ENCODE measurements at places on chromosomes 7 and 10. TPM values are rescaled to one million over a fixed set of nuclear protein-coding genes. Genes with fewer than 3 reads are reported as not detected.
A peak's percentile ranks its signal among the peaks of the same experiment; 100 is the strongest.

The MUC3A gene
- 1.7 TPM for total RNA-seq

DNA sequence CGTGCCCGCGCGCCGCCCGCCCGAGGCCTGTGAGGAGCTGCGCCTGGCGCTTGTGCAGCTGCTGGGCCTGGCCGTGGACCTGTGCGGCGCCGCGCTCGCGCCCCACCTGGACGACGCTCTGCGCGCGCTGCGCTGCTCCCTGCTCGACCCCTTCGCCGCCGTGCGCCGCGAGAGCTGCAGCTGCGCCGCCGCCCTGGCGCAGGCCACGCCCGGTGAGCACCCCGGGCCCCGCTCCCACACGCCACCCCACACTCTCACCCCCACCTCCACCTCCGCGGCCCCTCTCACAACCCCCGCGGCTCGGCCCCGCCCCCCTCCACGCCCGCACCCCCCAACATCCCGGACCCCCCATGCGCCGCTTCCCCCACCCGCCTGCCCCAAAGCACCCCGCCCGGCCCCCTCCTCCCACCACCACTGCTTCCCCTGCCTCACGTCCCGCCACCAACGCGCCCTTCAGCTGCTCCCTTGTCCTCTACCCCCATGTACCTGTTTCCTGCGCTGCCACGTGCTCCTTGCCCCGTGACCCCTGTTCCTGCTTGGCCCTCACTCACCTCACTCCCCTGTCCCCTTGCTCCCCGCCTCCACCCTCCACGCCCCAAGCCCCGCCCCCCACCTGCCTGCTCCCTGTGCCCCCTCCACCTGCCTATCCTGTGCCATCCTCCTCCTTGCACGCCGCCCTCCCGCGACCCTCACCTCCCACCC, at the start of gene PRKAR1B:
Gene PRKAR1B, minus strand, starts transcription at position 178 of the 702 bp plus-strand sequence. CDS start 15,776 bp downstream, outside the sequence.
- peaks cover 26% of the 10 kb centered on the region for H3K36me3 ChIP-seq
- peaks cover 21% of the 10 kb centered on the region for H3K4me1 ChIP-seq
- DNase-seq: peak; percentile 50
- H3K27ac ChIP-seq: peak within 1 kb of the TSS; percentile 83

DNA sequence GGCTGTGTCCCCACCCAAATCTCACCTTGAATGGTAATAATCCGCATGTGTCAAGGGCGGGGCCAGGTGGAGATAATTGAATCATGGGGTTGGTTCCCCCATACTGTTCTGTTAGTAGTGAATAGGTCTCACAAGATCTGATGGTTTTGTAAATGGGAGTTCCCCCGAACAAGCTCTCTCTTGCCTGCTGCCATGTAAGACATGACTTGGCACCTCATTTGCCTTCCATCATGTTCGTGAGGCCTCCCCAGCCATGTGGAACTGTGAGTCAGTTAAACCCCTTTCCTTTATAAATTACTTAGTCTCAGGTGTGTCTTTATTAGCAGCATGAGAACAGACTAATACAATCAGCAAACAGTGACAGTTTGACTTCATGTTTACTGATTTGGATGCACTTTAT, 14.6 kb upstream of the R3HCC1L start:
- no peaks in the 10 kb centered on the region for H3K36me3 ChIP-seq
- no peak overlapping the region for H3K4me3 ChIP-seq
- H3K27me3 ChIP-seq: peaks cover 6% of the 10 kb centered on the region

The LIPN gene
- total RNA-seq: 1.6 TPM

GRCh38 chr10:69628891-69629290, 1.2 kb upstream of the FAM241B start:
- H3K27ac ChIP-seq: no peak overlapping the region
- no peak for DNase-seq

The TDRD1 gene
- 0.09 TPM for total RNA-seq

The ECHDC3 gene
- total RNA-seq: 29.5 TPM

- no peaks in the 10 kb centered on the region for H3K36me3 ChIP-seq
- H3K27ac ChIP-seq: no peak overlapping the region
- DNase-seq: no peak
- H3K27me3 ChIP-seq: no peaks in the 10 kb centered on the region
- H3K4me1 ChIP-seq: peaks cover 11% of the 10 kb centered on the region
Measured at GRCh38 chr10:15348579-15348978, 22.5 kb downstream of the FAM171A1 start.

All from lower lobe of right lung (tissue), 2 donors.